CD4-positive, alpha-beta T cell (primary cell): ENCODE measurements at places on chromosomes 16 and 17.
A peak's percentile ranks its signal among the peaks of the same experiment; 100 is the strongest.

- DNase-seq: no peak
These were observed 104.7 kb downstream of the COPRS start for GRCh38 chr17:31754239-31754945.

DNA sequence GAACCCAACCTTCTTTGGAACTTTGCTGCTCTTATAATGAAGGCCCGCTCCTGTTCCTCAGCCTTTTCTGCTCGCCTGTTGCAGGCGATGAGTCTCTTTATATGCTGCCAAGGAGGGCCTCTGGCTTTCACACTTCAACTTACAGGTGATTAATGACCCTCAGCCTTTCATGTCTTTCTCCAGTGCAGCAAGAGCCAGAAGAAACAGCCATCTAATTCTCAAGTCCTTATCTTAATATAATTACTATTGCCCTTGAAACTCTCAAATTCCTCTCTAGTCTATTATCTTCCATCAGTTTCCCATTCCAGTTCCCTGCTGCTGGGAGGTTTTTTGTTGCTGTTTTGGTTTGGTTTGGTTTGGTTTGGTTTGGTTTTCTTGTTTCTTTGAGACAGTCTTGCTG, 121.8 kb upstream of the MED13 start:
- no peak for DNase-seq

DNA sequence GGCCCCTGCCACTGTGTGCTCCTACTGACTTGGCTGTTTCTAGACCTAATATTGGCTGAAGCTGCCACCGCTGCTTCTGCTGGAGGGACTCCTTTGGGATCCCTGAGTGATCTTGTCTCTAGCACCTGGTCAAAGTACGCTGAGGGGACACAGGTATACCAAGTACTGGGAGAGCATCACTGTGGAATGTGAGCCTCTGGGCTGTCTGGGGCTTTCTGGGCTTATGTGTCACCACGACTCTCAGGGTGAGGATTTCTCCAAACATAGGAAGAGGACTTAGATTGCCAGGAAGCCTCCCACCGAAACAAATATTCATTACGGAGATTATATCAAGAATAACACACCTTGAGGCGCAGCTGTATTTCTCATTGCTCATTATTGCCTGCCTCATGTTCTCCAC, 435.8 kb downstream of the HS3ST3B1 start:
- no peak for DNase-seq

DNA sequence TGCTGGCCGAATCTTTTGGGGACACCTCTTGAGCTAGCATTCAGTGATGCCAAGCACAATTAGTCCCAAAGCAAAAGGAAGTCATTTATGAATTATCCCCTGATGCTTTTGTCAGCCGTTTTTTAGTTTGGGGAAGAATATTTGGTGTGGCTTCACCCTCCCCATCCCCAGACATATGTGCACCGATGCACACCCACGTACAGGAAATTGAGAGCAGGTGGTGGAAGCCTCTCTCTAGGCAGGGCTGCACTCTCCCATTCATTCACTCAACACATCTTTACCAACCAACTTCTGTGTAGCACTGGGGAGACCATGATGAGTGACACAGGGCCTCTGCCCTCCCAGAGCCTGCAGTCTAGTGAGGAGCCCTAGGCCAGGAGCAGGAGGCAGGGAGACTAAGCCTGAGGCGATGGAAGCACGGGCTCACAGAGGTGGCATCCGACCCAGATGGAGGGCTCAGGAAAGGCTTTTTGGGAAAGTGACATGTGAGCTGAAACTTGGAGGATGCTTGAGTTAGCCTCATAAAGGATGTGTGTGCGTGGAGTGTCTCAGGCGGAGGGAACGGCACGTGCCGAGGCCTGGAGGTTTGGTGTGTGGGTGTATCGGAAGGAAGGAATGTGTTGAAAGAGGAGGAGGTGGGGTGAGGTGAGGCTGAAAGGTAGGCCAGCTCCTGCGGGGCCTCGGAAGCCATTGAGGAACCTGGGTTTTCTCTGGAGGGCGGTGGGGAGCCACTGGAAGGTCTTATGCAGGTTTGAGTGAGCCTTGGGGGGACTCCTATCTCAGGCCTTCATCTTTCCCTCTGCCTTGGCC, 43.8 kb downstream of the PSME3IP1 start:
- DNase-seq: no peak

DNA sequence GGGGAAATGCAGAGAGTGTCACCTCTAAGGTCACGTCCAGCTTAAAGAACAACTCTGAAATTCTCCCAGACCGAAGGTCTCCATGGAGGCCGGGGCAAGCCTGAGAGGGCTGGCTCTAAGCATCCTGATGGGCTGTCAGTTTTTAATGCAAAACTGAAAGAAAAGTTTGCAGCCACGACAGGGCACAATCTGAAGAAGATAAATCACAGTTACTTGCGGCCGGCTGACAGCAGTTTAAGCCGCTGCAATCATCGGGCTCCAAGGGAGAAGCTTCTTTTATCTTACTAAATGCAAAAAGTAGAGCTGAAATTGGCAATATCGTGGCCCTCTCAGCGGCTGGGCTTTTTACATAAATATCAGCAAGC, 168.8 kb downstream of the CYLD start:
- no peak for DNase-seq

DNA sequence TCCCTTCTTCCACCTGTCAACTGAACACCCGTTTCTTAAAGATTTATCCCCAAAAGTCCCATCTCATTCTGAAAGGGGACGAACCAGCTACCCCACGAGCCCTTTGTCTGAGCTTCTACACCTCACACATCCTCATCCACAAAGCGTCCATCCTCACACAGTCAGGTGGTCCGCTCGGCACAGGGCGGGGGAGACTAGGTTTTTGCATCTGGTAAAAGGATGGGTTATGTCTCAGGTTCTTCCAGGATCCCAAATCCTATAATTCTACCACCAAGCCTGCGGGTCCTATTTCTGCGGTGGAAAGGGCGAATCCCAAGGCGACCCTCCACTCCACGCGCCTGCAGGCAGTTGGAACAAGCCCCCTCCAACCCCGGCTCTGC, 458 bp downstream of the GFOD2 start:
- DNase-seq: no peak

GRCh38 chr17:46191322-46192188, 1.7 kb downstream of the KANSL1 start:
- peak; percentile 50 for DNase-seq

- DNase-seq: no peak
These were observed 10.8 kb upstream of the TLCD3B start for GRCh38 chr16:30041841-30042240.

GRCh38 chr17:32831627-32832243, 45.2 kb downstream of the MYO1D start:
- no peak for DNase-seq

- peak; percentile 78 for DNase-seq
These were observed 16.5 kb downstream of the CCDC102A start for GRCh38 chr16:57519796-57520360.

DNA sequence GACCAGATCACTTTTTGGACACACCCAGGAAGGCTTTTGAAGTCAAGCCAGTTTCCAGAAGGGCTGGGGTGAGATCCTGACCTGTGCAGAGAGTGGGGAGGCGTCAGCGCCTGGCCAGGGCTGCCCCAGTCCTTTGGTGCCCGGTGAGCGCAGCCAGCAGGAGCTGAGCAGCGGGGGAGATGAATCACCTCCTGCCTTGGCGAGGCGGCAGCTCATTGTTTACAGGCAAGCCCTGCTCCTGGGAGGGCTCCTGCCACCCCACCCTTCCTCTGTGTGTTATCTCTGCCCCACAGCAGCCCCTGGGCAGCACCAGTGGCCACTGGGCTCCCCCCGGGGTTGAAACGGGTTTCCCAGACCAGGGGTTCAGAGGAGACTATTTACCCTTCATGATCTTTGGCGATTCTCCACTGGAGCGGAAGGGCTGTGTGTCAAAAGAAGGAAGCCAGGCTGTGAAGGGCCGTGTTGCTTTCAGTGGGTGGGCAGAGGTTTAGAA, 14.1 kb upstream of the ITGB4 start:
- DNase-seq: no peak

DNA sequence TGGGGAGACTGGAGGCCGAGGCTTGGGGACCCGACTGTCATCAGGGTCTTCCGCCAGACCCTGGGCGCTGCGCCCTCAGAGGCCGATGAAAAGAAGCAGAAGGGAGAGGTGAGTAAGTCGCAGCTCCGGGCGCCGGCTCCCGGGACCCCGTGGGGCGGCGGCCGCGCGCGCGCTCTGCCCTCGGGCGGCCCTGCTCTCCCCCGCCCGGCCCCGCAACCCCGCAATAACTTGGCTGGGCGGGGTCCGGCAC, 392 bp upstream of the ABHD15 start:
- no peak for DNase-seq

GRCh38 chr16:27766236-27766925, 216.4 kb downstream of the KATNIP start:
- DNase-seq: no peak

DNA sequence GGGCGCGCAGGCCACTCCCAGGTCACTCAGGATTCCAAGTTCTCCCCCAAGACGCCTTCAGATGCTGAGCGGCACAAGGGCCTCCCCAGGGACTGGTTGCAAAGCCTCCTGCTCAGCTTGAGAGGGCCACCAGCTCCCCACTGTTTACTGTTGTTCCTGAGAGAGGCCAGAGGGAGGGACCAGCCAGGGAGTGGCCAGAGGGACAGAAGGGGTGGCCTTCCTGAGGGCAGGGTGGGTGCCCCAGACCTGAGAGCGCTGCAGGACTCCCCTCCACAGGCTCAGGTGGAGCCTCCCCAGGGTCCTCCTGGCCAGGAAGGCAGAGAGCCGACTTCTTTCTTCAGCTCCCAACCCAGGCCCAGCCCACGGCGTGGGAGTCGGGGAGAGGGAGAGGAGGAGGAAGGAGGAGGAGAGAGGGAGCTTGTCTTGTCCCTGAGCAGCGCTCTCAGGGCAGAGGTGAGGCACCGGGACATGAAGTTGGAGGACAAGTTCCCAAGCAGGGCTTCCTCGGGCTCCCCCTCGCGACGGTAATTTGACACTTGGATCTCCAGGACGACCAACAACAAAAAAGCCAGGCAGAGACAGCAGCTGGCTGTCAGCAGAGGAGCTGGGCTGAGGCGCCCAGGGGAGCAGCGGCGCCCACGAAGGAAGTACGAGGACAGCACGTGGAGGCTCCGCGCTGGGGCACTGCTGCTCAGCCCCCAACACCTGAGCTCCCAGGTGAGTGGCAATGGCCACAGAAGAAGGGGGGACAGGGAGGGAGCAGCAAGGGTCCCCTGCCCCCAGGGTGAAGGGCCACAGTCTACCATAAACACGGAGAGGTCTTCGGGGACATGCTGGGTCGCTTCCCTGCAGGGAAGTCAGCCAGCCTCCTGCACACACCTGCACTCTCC, 497 bp downstream of the SMIM5 start:
- DNase-seq: peak; percentile 71

- no peak for DNase-seq
These were observed 13.5 kb downstream of the CA4 start for GRCh38 chr17:60163108-60163784.

GRCh38 chr16:29844575-29845331, 18.3 kb downstream of the CDIPT start:
- DNase-seq: no peak

- no peak for DNase-seq
These were observed 5.6 kb upstream of the HSBP1 start for GRCh38 chr16:83802135-83802534.

- DNase-seq: peak; percentile 33
These were observed 17.2 kb downstream of the SLC7A6 start for GRCh38 chr16:68281368-68282063.

DNA sequence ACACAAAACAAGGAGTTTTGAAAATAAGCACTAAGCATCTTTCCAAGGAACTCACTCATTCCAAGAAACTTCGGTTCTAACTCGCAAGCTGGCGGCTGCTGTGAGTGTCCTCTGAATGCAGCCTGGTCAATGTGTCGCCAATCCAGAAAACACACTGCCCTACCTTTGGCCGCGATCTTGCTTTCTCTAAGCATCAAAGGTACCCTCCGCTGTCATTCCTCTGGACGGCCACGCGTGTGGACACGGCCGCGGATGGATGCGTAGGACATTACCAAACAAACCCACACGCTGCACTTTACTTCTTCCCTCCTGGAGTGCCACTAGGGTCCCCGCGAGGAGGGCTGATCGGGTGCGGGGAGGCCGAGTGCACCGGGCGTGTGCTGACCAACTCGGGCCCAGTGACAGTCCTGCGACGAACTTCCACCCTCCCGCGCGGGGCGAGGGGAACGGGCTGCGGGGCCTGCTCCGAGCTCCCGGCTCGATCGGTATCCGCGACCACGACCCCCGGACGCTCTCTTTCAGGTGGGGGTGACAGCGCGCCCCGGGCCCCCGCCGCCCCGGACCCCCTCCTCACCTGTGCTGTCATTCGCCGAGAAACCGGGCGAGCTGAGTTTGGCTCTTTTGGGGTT, 1.1 kb downstream of the CREBBP start:
- DNase-seq: peak; percentile 3

GRCh38 chr17:39171933-39172332, 6.0 kb upstream of the ARL5C start:
- DNase-seq: no peak

- DNase-seq: no peak
These were observed 239.8 kb upstream of the SOX9 start for GRCh38 chr17:71881041-71881440.

DNA sequence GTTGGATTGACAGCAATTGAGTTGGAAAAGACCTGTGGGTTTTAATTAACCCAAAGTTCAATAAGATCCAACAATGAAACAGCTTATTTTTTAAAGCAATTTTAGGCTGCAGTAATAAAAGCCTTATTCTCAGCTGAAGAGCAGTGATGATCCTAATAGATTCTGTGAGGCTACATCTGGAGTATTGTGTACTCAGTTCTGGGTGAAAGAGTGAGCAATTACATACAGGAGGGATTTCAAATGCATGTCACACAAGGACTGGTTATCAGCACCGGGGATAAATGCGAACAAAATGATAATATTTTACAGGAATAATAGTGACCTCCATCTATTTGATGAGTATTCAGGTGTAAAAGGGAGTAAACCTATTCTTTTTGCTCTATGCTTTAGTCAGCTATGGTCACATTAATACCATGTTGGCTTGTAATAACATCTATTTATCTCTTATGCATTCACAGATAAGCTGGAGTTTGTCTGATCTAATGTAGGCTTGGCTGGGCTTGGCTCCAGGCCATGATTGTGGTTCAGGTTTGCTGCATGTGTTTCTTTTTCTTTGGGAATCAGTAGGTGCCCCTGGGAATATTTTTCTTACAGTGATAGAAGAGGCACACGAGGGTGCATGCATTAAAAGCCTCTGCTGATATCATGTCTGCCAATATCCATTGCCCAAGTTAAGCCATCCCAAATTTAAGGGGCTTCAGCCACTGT, 22.2 kb upstream of the TOX3 start:
- DNase-seq: no peak
